AG04450 (cell line): ENCODE measurements at places on chromosomes 7 and 10. TPM values are rescaled to one million over a fixed set of nuclear protein-coding genes. Genes with fewer than 3 reads are reported as not detected.

DNA sequence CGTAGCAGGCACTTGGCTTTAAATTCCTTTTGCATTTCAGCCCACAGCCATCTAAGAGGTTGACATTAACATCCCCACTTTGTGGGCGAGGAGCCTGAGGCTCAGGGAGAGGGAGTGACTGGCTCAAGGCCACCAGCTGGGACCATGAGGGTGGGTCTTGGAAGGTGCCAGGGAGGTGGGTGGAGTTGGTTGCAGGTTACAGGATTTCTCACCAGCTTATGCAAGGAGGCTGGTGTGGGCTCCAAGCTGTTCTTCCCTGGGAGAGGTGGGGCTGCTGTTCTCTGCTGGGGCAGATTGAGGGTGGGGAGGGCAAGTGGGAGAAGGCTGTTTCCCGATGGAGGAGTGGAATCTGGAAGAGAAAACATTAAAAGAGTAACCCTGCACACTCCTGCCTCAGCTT is 14.1 kb upstream of the C10orf95 start:
- no peak for DNase-seq

GRCh38 chr7:116259156-116259870 is 49.0 kb downstream of the TES start:
- DNase-seq: no peak

DNA sequence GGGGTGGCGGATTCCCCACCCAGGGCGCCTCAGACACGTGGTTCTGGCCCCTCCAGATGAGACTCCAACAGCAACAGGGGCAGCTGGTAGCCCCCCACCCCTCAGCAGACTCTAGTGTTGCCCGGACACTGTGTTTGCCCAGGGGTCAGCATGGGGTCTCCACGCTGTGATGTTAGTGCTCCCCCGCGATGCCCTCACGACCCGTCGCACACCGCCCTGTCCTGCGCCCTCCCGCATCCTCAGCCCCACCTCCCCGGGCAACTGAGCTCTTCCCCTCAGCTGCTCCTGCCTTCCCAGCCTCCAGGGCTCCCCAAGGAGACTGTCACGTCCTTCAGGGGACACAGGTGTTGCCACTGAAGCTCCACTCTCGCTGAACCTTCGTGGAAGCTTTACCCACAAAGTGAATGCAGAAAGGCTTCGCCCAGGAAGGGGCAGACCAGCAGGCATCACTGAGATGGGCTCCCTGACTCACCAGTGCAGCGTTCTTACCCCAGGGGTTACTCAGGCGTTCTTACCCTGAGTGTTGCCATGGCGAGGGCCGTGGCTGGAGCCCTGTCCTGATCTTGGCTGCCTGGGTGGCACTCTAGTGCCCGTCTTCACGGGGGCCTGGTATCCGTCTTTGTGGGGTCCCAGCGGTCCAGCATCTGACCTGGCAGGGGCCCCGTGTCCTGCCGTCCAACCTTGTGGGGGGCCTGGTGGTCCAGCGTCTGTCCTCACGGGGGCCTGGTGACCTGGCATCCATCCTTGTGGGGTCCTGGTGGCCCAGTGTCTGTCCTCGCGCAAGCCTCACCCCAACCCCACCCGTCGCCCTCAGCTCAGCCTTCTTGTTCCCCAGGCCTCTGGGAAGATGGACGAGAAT is 14.6 kb downstream of the DPYSL4 start:
- no peak for DNase-seq

SYT15 gene
- polyA plus RNA-seq: 0.15 and 0.20 TPM in 2 replicates

UMAD1 gene
- 16.5 and 22.8 TPM in 2 replicates for polyA plus RNA-seq

UCMA gene
- polyA plus RNA-seq: not detected in 2 replicates
